ENCODE measurements at places on chromosomes 1 and 21.

DNA sequence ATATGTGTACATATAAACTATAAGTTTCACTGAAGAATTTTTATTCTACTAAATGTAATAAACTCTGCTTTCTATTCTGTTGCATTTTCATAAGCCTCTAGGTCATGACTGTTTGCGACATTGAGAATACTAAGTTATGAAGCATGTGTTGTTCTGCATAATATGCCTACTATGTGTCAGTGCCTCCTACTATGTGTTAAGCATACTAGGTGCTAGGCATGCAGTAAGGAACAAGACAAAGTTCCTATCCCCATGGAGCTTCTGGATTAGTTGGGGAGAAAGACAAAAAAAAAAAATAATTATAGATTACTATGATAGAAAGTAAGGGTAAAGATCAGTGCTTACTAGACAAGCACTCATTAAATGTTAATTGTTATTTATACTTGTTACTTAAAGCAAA lies 1.3 kb downstream of the SDCCAG8 start:
- DNase-seq: no peak

DNA sequence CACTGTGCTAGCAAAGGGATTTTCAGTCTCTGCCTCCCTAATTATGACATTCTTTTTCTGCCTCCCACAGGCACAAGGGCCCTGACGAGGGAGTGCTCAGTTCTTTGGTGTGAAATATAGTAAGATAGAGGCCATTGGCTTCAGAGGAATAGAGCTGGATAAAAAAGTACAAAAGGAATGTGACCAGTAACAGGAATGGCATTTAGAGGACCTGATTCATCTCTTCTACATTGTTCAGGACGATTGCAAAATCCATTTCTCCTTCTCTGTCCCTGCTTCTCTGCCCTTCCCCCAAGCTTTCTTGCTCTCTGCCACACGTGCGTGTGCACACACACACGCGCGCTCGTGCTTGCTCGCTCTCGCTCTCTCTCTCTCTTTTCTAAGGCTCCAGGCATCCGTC lies 668.2 kb downstream of the KIF26B start:
- DNase-seq: no peak

GRCh38 chr1:77597310-77597709 lies 85.1 kb downstream of the ZZZ3 start:
- DNase-seq: no peak

- no peak for DNase-seq
These were observed 204.6 kb downstream of the GABPA start for GRCh38 chr21:25939396-25939761.

GRCh38 chr1:203558064-203558760 lies 64.3 kb downstream of the OPTC start:
- no peak for DNase-seq

- DNase-seq: no peak
These were observed 35.7 kb upstream of the ERRFI1 start for GRCh38 chr1:8061673-8062386.

DNA sequence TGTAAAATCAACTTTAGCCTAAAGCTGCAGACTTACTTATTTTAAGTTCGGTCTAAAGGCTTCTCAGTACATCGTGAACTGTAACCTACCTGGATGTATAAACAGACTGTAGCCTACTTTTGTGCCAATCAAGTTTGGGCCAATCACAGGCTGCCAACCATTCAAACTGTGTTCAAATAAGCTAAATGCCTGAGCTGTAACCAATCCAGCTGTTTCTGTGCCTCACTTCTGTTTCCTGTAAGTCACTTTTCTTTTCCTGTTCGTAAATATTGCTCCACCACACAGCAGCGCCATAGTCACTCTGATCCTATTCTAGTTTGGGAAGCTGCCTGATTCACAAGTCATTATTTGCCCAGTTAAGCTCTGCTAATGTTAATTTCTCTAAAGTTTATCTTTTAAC lies 37.5 kb upstream of the SLAMF9 start:
- DNase-seq: no peak

GRCh38 chr1:15833842-15834405 lies 13.6 kb upstream of the SPEN start:
- DNase-seq: no peak

Measured in stimulated activated CD4-positive, alpha-beta T cell treated with anti-CD3 and anti-CD28 coated beads, Interleukin-1b, Interleukin-23, amount 100 ng/mL, for 4 hours (primary cell).